ENCODE measurements at places on chromosomes 16 and 17. TPM values are rescaled to one million over a fixed set of nuclear protein-coding genes. Genes with fewer than 3 reads are reported as not detected.
A peak's percentile ranks its signal among the peaks of the same experiment; 100 is the strongest.

GRCh38 chr17:74677558-74678466 is 34.9 kb downstream of the CD300LF start:
- peak; percentile 51 for DNase-seq

DNA sequence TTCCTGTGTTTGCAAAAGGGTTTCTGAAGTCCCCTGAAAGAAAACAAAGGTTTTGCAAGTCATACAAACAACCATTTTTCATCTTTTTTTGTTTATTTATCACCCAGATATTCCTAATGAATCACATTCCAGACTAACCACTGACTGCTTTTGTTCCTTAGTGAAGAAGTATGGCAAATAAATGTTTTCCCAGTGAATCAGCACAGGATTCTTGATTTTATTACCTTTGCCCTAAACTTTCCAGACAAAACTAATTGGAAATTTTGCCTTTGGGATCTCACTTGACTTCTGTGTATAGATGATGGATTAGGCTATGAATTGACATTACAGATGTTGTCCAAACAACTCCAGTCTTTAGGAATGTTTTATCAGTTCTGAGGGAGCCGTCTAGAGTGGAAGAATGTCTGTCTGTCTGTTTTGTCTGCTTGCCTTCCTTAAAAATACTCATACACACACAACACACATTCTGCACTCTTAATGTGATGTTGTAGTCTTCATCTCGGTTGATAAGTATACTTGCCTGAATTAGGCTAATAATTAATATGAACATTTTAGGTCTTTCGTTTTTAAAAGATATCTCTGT is 48.9 kb downstream of the VMP1 start:
- no peak for DNase-seq

The CCDC200 gene
- total RNA-seq, result 0.48 TPM

The EPX gene
- total RNA-seq, result not detected

The TAT gene
- not detected for total RNA-seq

All from cardiac muscle cell (in vitro differentiated cells and primary cell).